ENCODE measurements at places on chromosomes 12 and 14.

- DNase-seq, result peak; percentile 31
Measured at GRCh38 chr14:105486163-105486973, at the start of gene CRIP1. Gene CRIP1 (plus strand): TSS chr14:105486886. CDS start chr14:105487260, 374 bp downstream.

DNA sequence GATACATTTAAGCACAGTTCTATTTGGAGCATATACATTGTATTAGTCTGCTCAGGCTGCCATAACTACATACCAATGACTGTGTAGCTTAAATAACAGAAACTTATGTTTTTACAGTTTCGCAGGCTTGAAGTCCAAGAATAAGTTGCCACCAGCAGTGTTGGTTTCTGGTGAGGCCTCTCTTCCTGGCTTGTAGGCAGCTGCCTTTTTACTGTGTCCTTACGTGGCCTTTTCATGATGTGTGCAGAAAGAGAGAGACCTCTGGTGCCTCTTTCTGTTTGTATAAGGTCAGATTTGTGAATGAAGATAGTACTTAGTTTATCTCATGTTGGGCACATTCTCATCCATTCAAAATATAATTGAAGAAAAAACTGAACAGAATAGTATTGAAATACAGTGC is 636.6 kb downstream of the FLRT2 start:
- DNase-seq, result no peak

GRCh38 chr12:118999107-118999506 is 17.8 kb downstream of the SRRM4 start:
- no peak for DNase-seq

DNA sequence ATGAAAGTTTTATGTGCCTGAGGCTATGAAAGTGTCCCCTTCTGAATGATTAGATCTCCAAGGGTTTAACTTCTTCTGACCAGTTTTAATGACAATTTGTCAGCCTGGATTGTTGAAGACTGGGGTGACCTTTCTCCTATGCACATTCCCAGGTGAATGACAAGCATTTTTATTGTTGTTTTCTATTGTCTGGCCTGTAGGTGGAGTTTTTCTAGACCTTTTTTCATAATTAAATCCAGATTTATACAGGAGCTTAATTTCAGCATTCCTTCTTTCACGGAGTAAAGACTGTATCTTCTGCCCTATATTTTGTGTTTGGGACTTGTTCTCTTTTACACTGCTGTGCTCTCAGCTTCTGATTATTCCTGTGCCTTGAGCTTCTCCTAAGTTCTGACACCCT is 125.0 kb upstream of the FAR2 start:
- DNase-seq, result no peak

DNA sequence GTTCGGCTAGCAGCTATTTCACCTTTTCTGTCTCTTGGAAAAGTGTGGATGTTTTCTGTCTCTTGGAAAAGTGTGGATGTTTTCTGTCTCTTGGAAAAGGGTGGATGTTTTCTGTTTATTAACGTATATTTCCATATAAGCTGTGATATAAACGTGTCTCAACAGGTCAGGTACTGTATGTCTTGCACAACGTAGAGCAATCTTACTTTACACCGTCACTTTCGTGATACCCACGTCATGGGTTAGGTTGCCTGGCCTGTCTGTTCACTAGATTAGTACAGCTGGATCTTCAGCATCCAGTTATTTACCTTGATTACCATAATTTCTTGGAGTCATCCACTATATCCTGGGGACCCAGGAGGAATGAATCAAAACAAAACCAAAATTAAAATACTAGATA is 14.1 kb downstream of the CLEC7A start:
- no peak for DNase-seq

DNA sequence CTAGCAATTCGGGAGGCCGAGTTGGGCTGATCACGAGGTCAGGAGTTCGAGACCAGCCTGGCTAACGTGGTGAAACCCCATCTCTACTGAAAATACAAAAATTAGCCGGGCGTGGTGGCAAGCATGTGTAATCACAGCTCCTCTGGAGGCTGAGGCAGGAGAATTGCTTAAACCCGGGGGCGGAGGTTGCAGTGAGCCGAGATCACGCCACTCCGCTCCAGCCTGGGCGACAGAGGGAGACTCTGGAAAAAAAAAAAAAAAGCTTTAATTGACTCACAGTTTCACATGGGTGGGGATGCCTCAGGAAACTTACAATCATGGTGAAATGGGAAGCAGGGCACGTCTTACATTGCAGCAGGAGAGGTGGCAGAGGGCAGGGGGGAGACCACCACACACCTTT is 30.6 kb upstream of the SLC2A3 start:
- DNase-seq, result no peak

GRCh38 chr12:131836193-131836592 is 8.0 kb downstream of the MMP17 start:
- peak; percentile 12 for DNase-seq

GRCh38 chr12:115000038-115000437 is 316.1 kb upstream of the TBX3 start:
- DNase-seq, result no peak

DNA sequence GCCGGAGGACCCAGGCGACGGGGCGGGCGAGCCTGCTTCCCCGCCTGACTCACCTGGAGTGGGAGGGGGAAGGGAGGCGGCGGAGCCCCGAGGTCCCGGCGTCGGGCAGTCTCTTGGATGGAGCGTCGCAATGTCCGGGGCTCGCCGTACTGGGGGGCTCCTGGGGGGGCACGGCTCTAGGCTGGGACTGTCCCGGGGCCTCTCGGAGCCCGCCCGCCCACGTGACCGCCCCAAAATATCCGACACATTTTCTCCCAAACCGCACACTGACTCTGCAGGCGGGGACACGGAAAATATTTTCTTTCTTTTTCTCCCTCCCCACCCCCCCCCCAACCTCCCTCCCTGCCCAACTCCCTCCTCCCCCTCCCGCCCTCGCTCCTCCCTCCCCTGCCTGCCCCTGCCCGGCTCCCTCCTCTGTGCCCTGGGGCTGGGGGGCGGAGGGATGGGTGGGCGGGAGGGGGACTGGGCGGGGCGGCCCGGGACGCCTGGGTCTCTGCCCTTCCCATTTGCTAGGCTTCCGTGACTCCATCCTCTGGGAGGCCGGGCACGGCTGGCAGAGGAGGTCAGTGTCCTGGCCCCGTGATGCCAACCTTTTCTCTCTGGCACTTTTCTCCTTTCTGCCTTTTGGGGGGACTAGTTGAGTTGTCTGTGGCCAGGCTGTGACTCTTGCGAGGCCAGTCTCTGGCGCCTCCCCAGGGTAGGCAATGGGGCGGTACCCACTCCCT is at the start of gene RARG:
TSS of gene RARG (minus strand) at position 289 of the 725 bp plus-strand sequence. CDS start 4,664 bp downstream, outside the sequence.
- DNase-seq, result peak; percentile 34

GRCh38 chr14:53213761-53214160 is 60.6 kb upstream of the DDHD1 start:
- no peak for DNase-seq

- peak; percentile 60 for DNase-seq
Measured at GRCh38 chr12:107092669-107093416, 506 bp downstream of the CRY1 start.

DNA sequence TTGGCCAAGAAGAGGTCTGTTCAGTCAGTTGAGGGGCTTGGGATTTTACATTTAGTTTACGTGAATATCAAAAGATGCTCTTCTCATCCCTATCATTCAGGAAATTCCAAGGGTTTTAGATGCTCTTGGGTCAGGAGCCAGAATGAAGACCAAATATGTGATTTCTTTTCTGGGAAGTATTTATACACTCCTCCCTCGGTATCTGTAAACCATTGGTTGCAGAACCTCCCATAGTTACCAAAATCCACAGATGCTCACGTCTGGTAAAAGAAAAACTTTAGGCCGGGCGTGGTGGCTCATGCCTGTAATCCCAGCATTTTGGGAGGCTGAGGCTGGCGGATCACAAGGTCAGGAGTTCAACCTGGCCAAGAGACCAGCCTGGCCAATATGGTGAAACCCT is 75.9 kb downstream of the TNFAIP2 start:
- DNase-seq, result no peak
